ENCODE measurements at places on chromosomes 6 and 20. TPM values are rescaled to one million over a fixed set of nuclear protein-coding genes. Genes with fewer than 3 reads are reported as not detected.

DNA sequence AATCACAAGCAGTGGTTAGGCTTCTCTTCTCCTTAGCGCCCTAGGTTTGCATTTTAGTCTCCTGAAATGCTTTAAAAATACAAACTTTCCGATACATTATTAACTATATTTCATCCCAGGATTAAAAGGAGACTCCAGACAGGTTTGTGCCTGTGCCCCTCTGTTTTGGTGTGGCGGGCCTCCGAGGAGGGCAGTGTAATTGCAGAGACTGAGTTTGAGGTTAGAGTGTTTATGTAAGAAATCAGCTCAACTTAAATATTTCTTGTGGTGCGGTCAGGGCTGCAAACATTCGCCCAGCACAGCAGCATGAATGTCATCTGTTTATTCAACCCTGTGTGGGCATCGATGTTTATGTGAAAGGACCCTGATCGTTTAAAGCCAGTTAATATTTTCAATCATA is 130.4 kb upstream of the AKAP12 start:
- no peak for DNase-seq

- DNase-seq: peak; percentile 80
Measured at GRCh38 chr20:14334306-14334930, 3.0 kb downstream of the FLRT3 start.

DNA sequence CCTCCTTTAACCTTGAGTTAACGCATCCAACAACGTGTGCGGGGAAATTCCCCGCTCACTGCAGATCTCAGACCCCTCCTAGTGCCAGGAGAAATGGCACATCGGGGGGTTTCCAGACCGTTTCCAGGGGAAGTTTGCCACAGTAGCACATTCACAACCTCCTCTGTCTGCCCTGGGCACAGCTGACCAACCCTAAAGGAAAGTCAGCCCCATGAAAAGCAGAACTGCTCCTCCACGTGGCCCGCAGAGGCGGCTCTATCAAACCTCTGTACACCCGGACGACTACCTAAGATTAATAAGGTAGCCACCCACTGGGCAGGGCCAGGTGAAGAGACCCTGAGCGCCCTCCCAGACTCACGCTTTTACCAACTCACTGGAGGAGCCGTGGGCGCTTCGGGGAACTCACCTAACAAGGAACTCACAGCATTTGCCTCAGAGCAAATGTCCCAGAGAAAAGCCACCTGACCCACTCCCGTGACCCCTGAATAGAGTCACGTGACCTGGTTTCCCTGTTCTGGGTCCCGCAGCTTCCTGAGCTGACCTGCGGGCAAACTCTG is 93.1 kb downstream of the PRND start:
- DNase-seq: no peak

Gene NT5E
- 33.8 TPM for total RNA-seq

DNA sequence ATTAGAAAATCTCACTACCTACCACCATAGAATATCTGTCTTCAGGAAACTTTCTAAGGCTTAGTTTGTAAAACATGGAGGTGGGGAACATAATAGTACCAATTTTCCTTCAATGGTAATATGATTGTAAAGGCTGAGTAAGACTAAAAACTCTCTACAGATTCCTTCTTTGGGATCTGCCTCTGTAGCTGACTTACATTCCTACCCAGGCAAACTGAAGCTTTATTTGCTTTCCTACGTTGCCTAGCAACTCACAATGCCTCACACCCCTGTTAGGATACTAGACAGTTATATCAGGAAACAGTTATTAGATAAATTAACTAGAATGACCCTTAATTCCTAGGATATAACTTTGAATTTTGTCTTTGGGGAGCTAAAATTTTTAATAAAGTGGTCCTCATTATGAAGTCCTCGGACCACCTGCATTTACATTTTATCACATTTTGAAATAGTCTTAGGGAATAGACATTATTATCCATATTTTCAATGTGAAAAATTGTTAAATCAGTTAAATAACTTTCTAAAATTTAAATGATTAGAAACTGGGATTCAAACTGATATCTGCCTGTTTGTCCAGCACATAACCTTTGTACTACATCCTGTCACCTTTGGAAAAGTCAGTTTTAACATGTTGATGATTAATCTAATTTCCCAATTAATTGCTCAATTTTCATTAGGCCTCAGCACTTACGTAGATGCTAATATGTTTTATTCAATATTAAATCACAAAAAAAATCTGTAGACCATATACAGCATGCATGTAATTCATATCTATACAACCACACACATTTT is 591.4 kb downstream of the RNF144B start:
- DNase-seq: no peak

Gene UNC5CL
- total RNA-seq: 2.0 TPM

DNA sequence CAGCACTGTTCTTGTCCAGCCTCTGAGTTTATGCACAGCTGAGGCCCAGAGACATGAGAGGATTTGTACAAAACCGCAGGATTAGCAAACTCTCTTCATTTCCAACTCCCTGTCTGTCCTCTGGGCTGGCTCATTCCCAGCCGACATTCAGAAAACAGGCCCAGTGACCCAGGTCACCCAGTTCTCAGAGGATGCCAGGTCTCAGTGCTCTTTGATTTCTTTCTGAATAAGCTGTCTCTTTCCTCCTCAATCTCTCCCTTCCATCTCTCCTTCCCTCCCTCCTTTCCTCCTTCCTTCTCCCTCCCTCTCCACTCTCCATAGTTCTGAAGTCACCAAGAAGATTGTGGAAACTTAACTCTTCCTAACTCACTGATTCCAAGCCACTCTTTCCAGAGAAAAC is 372.7 kb upstream of the SULF2 start:
- DNase-seq: peak; percentile 53

Gene SRSF12
- 21.7 TPM for total RNA-seq

- no peak for DNase-seq
Measured at GRCh38 chr6:21181866-21182265, 411.7 kb upstream of the SOX4 start.

DNA sequence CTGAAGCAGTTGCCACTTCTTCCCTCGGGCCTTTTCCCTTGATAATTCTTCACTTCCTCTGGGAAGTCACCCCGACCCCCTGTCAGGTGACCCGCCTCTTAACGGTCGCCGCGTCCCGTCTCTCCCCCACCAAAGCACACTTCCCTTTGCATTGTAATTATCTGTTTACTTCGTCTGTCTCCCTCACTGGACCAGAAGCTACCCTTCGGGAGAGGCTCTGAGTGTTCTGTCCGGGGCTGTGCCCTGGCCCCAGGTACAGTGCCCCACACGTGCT is 771 bp upstream of the SNAI1 start:
- DNase-seq: no peak

Gene ID1
- total RNA-seq: 124 TPM

- no peak for DNase-seq
Measured at GRCh38 chr6:30234356-30234755, 21.1 kb upstream of the TRIM26 start.

DNA sequence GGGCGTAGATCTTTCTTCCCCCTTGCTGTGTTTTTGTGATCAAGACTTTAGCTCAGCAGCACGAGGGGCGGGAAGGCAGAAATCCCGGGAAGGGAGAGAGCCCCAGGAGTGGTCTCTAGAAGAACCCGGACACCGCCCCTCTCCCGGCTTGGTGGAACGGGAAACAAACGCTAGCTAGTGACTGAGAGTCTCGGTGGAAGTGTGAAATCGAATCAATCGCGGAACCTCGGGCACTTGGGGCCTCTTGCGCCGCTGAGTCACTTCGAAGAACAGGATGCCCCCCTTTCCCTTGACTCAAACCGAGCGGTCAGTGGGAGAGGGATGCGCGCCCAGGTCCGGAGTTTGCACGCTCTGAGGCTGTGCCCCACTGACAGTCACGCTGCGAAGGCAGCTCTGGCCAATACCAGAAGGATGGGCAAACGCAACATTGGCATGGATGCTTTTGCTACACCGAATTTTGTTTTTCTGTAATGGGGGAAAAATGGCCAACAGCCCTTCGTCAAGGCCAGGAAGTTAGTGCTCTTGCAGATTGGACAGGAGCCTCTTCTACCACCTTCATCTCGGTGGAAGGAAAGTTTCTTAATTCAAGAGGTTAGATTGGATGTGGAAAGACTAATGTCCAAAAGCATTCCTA is 1.6 kb upstream of the OLIG3 start:
- no peak for DNase-seq

DNA sequence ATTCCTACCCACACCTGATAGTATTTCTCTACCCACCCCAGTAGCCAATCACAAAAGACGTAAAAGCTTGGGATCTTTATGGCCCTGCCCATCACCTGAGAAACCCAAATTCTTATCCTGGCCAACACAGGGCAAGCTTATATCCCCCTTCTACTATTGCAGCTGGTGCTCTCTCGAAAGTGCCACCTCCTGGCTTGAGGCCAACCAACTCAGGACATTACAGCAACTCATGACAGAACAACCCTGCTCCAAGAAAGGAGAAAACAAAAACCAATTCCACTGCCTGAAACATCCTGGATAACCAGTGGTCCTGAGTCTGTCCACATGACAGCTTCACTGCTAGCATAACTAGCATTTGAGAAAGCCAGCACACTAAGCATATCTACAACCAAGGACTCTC is 97.9 kb downstream of the CFAP61 start:
- no peak for DNase-seq

GRCh38 chr6:67694127-67694526 is 941.0 kb upstream of the ADGRB3 start:
- DNase-seq: no peak

- no peak for DNase-seq
Measured at GRCh38 chr20:58433029-58433647, 44.1 kb downstream of the VAPB start.

- DNase-seq: no peak
Measured at GRCh38 chr6:33000055-33000454, 9.3 kb downstream of the HLA-DOA start.

Gene CCR6
- 0.87 TPM for total RNA-seq

DNA sequence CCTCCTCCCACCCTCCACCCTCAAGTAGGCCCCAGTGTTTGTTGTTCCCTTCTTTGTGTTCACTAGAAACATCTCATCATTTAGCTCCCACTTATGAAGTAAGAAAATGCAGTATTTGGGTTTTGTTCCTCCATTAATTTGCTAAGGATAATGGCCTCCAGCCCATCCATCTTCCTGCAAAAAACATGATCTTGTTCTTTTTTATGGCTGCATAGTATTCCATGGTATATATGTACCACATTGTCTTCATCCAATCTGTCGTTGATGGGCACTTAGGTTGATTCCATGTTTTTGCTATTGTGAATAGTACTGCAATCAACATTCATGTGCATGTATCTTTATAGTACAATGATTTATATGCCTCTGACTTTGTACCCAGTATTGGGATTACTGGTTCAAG is 416.8 kb upstream of the SASH1 start:
- no peak for DNase-seq

- DNase-seq: no peak
Measured at GRCh38 chr6:256169-256568, 36.1 kb upstream of the DUSP22 start.

DNA sequence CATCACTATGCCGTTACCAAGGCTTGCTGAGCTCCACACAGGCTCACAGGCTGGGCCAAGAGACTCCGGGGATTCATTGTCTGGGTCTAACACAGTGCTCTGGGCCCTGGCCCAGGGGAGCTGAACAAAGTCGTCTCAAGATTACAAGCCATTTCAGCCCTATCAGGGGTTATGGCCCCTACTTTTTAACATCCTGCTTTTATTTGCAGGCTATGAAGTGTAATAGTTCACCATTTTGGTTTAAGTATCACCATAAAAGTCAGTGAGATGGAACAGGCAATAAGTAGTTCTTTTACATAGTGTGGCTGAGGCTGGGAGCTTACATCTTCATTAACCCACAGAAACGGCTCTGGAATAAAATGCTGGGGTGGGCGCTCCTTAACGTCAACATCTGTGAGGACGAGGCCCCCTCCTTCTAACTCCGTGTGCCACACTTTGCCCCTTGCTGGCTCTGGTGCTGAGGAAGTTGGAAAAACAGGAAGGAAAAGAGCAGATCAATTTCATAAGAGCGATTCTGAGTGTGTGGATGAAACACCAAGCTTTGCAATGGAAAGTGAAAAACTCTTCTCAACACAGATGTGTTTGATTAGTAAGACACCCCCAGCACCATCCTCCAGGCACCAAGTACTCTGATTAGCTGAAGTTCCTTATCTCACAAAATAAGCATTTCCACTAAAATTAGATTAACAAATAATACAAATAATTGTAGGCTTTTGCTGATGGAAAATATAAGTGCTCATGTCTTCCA is 447.3 kb downstream of the MAFB start:
- DNase-seq: no peak

Gene BMP7
- total RNA-seq: 3.3 TPM

DNA sequence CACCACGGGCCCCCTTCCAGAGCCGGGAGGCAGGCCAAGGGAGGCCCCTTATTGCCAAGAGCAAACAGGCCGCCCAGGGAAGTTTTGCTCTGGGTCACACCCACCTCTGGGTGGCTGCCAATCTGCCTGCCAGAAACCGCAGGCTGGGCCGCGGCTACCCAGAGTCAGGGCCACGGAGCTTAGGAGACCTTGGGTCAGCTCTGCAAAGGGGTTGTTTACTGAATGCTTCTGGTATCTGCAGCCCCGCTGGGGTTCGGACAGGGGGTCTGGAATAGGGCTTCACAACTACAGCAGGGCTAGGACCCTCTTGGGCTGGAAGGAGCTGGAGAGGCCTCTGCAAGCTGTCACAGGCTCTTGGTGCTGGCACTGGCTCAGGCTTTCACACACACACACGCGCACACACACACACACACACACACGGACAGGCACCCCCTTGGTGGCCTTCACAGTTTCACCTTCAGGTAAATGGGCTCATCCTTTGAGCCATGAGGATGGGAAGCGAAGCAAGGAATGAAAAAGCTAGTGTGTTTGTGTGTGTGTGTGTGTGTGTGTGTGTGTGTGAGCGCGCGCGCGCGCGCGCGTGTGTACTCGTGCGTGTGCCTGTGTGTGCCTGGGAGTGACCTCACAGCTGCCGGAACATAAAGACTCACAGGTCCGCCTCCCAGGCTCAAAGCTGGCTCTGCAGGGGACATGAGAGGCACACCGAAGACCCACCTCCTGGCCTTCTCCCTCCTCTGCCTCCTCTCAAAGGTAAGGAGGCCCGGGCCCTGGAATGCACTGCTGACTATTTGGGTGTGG is at the start of gene CCN5:
TSS of gene CCN5 (plus strand) at position 669 of the 798 bp plus-strand sequence. CDS start at position 691, 22 bp downstream.
- peak; percentile 88 for DNase-seq

DNA sequence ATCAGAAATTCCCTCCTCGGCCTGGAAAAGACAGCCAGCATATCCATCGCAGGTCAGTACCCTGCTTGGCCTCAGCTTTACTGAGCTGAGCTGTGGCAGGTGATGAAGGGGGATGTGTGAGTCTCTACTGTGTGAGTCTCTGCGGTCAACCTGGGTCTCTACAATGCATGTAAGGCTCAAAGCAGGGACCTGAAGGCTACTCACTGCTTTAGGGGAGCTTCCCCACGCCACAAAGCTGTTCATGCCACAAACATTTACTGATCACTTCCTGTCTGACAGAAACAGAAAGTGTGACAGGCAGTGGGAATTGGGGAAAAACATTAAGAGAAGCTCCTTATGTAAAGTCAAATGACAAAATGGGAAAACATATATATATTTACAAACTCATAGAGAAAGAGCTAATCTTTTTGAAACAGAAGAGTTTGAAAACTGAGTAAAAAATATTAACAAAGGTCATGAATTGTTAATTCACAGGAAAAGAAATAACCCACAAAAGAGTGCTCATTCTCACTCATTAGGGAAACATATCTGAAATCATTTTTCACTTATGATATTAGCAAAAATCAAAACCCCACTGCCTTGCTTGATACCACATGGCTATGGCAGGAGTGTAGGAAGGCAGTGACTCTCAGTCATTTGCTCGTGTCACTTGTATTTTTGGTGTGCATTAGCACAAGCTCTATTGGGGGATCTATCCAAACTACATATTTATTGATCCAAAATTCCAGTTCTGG is 5.8 kb downstream of the BTN3A3 start:
- DNase-seq: no peak

Gene CTCFL
- total RNA-seq: 24.8 TPM

All from testis (tissue), 5 donors.